Upper lobe of left lung (tissue), 6 donors: ENCODE measurements at places on chromosomes 3 and 15. TPM values are rescaled to one million over a fixed set of nuclear protein-coding genes. Genes with fewer than 3 reads are reported as not detected.

EPM2AIP1 gene
- total RNA-seq: 44.0 TPM

EPHA3 gene
- 0.79 TPM for total RNA-seq

SPTBN5 gene
- 9.4 TPM for total RNA-seq

GOLGA6L7 gene
- not detected for total RNA-seq

GOLGA8B gene
- 94.2 TPM for total RNA-seq

TLR9 gene
- not detected for total RNA-seq

LEKR1 gene
- 9.1 TPM for total RNA-seq

MLH1 gene
- 32.4 TPM for total RNA-seq

- H3K27me3 ChIP-seq: no peaks in the 10 kb centered on the region
- H3K36me3 ChIP-seq: no peaks in the 10 kb centered on the region
- DNase-seq: no peak
- no peak overlapping the region for H3K4me3 ChIP-seq
- H3K4me1 ChIP-seq: no peaks in the 10 kb centered on the region
- H3K27ac ChIP-seq: no peak overlapping the region
These were observed 33.5 kb downstream of the SV2B start for GRCh38 chr15:91133511-91133910.

- no peak for DNase-seq
- H3K4me1 ChIP-seq: peaks cover 8% of the 10 kb centered on the region
- no peaks in the 10 kb centered on the region for H3K27me3 ChIP-seq
- no peak overlapping the region for H3K27ac ChIP-seq
- no peak overlapping the region for H3K4me3 ChIP-seq
These were observed 78.0 kb downstream of the CHCHD6 start for GRCh38 chr3:126781889-126782491.

DNA sequence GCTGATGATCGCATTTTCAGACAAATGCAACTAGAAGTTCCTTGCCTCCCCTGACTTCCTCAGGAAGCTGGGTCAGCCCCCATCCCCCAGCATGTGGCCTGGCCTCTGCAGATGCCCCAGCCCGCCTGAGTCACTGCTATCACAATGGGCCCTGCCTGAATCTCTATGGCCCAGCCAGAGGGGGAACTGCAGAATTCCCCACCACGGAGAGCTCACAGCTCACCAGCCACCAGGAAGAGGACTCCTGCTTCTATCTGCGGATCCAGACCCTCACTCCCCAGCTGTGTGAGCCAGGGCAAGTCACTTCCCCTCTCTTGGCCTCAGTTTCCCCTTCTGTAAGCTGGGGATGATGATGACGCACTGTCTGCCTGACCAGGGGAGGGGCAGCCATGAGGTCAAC, 6.9 kb downstream of the PLXND1 start:
- peak overlapping the region; percentile 94 for H3K27ac ChIP-seq
- H3K4me3 ChIP-seq: no peak overlapping the region
- no peaks in the 10 kb centered on the region for H3K27me3 ChIP-seq
- peak; percentile 79 for DNase-seq
- peaks cover 97% of the 10 kb centered on the region for H3K4me1 ChIP-seq

GRCh38 chr3:177529071-177529550, 331.8 kb upstream of the TBL1XR1 start:
- H3K27me3 ChIP-seq: no peaks in the 10 kb centered on the region
- H3K4me3 ChIP-seq: no peak overlapping the region
- H3K36me3 ChIP-seq: no peaks in the 10 kb centered on the region
- no peak for DNase-seq

GRCh38 chr3:21642433-21642832, 108.6 kb downstream of the ZNF385D start:
- H3K4me1 ChIP-seq: no peaks in the 10 kb centered on the region
- H3K27ac ChIP-seq: no peak overlapping the region
- DNase-seq: no peak
- no peak overlapping the region for H3K4me3 ChIP-seq
- H3K36me3 ChIP-seq: no peaks in the 10 kb centered on the region

DNA sequence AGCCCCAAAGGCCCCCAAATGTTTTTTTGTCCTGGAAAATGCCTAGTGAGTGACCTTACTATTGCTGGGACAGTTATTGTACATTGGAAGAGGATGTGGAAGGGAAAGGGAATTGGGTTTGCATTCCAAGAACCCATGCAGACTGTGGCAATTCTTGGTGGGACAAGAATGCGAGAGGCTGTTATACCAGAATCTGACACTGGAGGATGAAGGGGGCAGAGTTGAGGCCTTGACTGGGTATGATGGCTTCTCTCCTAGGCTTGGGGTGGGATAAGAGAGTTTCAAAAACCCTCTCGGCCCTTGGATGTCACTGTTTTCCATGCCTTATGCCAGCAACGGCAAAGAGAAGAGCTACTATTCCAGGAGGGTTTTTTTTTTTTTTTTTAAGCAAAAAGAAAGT, 25.3 kb downstream of the IL16 start:
- peaks cover 6% of the 10 kb centered on the region for H3K4me1 ChIP-seq
- no peak for DNase-seq
- H3K4me3 ChIP-seq: no peak overlapping the region
- no peak overlapping the region for H3K27ac ChIP-seq

DNA sequence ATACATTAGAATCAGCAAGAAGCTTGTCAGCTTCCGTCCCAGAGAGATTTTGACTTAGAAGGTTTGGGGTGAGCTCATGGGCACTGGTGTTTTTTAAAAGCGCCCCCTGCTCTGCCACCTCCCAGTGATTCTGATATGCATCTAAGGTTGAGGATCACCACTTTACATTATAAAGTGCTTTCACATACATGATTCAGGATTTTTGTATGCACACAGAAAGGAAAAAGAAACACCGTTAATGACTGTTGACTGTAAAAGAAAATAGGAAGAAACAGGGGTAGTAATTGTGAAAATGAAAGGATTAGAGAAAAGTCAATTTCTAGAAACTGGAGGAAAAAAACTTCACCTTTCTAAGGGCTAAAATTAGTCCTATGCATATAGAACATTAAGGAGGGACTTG, 104.9 kb upstream of the ZBED2 start:
- no peak overlapping the region for H3K4me3 ChIP-seq
- H3K27ac ChIP-seq: no peak overlapping the region
- no peaks in the 10 kb centered on the region for H3K36me3 ChIP-seq
- DNase-seq: no peak

- H3K27ac ChIP-seq: peak overlapping the region; percentile 80
- peaks cover 4% of the 10 kb centered on the region for H3K27me3 ChIP-seq
- peaks cover 59% of the 10 kb centered on the region for H3K4me1 ChIP-seq
- no peak for DNase-seq
- no peaks in the 10 kb centered on the region for H3K36me3 ChIP-seq
- H3K4me3 ChIP-seq: peak overlapping the region; percentile 79
These were observed 921 bp downstream of the MGLL start for GRCh38 chr3:127821394-127821793.

GRCh38 chr3:59243476-59243875, 193.7 kb upstream of the CFAP20DC start:
- H3K27ac ChIP-seq: no peak overlapping the region
- H3K27me3 ChIP-seq: no peaks in the 10 kb centered on the region
- H3K4me1 ChIP-seq: no peaks in the 10 kb centered on the region
- no peaks in the 10 kb centered on the region for H3K36me3 ChIP-seq

DNA sequence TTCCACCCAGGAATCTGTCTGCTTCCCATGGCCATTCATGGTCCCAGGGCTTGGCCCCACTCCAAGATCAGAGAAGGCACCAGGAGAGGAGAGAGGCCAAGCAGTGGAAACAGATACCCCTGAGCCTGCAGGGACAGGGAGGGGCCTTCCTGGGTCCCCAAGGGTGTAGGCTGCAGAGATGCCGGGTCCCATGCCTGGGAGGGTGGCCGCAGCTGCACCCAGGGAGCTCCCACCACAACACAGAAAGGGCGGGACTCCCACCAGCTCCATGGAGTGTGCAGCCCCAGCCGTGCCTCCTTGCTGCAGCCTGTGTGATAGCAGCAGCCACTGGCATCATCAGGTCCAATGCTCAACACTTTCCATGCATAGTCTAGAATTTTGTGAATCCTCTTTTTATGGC, 331.5 kb downstream of the UACA start:
- no peak overlapping the region for H3K27ac ChIP-seq
- DNase-seq: no peak
- no peak overlapping the region for H3K4me3 ChIP-seq
- no peaks in the 10 kb centered on the region for H3K4me1 ChIP-seq
- H3K36me3 ChIP-seq: no peaks in the 10 kb centered on the region

DNA sequence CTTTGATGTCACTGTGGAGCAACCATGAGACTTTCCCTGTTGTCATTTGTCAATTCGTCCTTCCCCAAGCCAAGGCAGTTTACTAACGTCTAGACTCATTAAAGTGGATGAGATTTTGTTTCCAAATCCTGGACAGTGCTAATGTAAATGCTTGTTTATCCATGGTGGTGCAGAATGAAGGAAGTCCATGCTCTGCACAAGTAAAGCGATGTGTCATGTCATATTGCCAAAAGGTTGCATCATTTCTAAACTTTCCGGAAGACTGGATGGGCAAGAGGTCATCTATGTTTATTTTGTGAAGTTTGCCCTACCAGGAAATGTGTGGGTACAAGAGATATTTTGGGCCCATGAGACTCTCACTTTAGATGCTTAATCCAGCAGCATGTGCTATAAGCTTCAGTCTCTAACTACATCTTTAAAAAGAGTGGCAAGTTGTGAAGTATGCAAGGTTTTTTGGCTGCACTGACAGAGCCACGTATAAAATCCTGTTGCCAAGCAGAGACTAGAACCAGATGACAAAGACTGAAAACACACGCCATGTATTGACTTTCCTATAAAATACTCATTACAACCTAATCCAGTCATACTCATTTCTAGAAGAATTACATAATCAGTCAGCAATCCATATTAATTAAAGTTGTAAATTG, 72.1 kb upstream of the FNDC3B start:
- H3K4me3 ChIP-seq: no peak overlapping the region
- no peak for DNase-seq
- H3K4me1 ChIP-seq: peaks cover 20% of the 10 kb centered on the region
- H3K27me3 ChIP-seq: no peaks in the 10 kb centered on the region

DNA sequence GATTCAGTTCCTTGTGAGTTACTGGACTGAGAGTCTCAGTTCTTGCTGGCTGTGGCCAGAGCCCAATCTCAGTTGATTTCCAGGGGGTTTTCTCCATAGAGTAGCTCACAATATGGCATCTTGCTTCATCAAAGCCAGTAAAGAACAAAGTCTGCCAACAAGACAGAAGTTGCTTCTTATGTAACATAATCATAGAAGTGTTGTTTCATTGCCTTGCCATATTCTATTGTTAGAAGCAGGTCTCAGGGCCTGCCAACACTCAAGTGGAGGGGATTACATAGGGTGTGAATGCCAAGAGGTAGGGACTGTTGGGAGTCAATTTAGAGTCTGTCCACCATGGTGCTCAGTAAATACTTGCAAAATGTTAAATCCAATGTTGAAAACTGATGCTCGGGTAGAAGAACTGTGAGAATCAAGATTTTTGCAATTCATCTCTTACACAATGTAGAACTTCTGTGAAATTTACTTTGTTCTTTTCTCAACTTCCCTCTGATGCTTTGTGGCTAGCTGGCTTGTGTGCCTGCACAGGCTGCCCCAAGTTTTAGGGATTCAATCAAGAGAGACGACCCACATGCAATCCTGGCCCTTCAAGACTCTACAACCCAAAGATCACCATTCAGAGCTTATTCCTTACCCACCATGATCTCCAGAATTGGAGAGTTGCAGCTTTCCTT, 13.3 kb upstream of the PXYLP1 start:
- peak overlapping the region; percentile 49 for H3K27ac ChIP-seq
- H3K4me1 ChIP-seq: no peaks in the 10 kb centered on the region
- no peak for DNase-seq

DNA sequence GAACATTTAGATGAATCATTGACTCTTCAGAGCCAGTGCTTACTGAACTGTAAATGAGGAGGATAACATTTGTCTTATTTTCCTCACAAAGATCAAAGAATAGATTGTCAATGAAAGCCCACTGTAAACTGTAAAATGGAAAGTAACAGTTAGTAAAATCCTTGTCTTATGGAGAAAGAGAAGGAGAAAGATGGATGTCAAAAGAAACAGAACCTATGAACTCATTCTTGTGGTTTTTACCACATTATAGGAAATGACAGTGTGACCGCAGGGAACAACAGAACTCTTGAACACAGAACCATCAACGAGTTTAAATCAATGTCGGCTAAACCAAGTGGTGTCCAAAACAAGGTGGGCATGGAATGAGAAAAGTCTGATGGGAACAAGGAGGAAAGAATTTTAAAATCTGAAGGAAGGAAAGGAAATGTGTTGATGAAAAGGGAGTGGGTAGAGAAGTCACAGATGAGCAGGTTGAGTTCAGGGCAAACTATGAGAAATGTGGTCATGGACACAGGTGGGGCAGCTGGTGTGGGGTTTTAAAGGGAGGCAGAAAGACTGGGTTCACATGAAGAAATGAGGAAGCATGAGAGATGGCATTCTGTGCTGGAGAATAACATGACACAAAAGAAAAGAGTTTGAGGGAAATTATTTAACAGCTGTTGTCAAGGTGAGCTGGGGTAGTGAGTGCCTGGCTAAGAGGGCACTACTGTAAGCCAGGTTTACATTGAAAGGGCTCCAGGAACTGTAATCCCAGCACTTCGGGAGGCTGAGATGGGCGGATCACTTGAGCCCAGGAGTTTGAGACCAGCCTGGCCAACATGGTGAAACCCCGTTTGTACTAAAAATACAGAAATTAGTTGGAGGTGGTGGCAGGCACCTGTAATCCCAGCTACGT, 42.4 kb upstream of the ETV5 start:
- no peak overlapping the region for H3K4me3 ChIP-seq
- H3K36me3 ChIP-seq: no peaks in the 10 kb centered on the region
- H3K4me1 ChIP-seq: peaks cover 8% of the 10 kb centered on the region
- peak overlapping the region; percentile 17 for H3K27ac ChIP-seq

- H3K27me3 ChIP-seq: no peaks in the 10 kb centered on the region
- H3K4me1 ChIP-seq: no peaks in the 10 kb centered on the region
- H3K36me3 ChIP-seq: no peaks in the 10 kb centered on the region
- no peak overlapping the region for H3K27ac ChIP-seq
These were observed 105.6 kb upstream of the TGFBR2 start for GRCh38 chr3:30500666-30501399.

DNA sequence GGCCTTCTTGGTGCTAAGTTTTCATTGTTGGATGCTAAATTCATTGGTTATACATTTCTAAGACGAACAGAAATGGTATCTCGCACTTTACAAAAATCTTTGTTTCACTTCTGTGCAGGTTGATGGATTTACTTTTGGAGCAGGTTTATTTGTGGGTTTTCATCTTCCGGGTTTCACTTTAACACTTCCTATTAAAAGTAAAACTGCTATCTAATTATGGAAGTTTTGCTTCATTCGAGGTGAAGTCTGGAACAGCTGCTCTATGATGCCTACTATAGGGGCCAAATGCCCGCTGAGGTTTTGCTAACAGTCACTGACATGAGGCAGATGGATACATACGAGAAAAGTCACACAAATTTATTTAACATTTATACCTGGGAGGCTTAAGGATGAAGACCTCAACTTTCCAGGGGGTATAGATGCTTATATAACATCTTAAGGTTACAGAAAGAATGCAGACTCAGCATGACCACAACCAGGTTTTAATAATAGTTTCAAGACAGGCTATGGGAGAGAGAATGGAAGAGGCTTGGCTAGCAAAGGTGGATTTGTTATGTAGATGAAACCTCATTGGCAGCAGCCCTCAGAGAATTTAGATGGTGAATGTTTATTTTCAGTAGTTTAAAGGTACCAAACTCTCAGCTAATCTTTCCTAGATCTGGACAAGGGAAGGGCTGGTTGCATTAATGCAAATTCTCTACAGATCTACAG, 54.2 kb downstream of the OSTN start:
- no peaks in the 10 kb centered on the region for H3K4me1 ChIP-seq
- DNase-seq: no peak
- H3K36me3 ChIP-seq: no peaks in the 10 kb centered on the region
- no peaks in the 10 kb centered on the region for H3K27me3 ChIP-seq

GRCh38 chr15:64452988-64453688, 7.2 kb upstream of the ZNF609 start:
- no peak overlapping the region for H3K4me3 ChIP-seq
- no peaks in the 10 kb centered on the region for H3K27me3 ChIP-seq
- H3K4me1 ChIP-seq: peaks cover 13% of the 10 kb centered on the region
